ENCODE measurements at places on chromosomes 3 and 15.

- DNase-seq: no peak
Observed at GRCh38 chr3:55180161-55180560, 252.3 kb upstream of the LRTM1 start.

GRCh38 chr3:169602482-169602881 is 61.0 kb downstream of the MECOM start:
- no peak for DNase-seq

DNA sequence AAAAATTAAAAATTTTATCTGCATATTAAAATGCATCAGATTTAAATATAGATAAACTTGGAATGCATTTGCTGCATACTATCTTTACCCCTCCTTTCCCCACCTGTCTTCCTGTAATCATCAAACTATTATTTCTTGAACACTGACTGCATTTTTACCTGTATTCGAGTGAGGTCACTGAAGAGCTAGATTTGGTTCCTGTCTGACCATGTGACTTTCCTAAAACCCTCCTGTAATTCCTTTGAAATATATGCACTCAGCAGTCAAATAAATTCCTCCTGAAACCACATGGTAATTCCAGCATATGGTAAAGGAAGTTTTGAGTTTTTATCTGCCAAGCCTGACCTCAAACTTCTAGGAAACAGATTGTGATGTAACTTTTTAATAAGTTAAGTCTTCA is 445.6 kb upstream of the FRG2C start:
- DNase-seq: no peak

- no peak for DNase-seq
Observed at GRCh38 chr3:124201786-124202185, 209.9 kb upstream of the ROPN1 start.

GRCh38 chr3:110865934-110866333 is 205.7 kb upstream of the NECTIN3 start:
- DNase-seq: no peak

DNA sequence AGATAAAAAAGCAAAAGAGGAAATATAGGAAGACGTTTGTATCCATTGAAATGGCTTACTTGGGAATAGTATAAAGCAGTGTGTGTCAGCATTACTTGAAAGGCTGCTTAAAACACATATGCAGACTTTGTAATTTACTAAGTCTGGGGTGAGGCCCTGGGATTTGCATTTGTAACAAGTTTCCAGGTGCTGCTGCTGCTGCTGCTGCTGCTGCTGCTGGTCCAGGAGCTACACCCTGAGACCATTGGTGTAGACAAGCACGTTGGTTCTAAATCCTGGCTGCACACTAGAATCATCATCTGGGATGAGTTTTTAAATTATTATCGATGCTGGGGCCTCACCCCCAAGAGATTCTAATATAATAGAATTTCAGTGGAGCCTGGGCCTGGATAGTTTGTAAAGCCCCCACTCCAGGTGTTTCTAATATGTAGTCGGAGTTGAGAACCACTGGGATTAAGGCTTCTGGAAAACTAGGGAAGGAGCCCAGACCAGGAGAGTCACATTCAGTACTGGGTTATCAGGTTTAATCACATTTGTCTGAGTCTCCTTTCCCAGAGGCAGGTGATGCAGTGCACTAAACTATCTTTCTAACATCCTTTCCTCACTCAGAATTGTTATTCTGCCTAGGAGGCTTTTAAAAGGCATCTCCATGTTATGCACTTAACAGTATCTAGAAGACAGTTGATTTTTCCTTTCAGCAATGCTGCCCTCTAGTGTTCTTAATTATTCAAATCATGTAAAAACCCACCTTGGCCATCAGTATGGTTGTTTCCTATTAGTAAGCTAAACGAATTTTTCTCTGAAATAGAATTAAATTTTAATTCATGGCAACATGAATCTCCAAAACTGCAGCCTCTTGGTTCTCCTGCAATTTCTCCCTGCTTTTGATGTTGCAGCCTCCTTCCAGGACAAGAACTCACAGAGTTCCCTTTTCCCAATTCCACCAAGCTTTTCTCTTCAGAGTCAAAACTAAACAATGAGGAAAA is 45.4 kb downstream of the SSR3 start:
- peak; percentile 18 for DNase-seq

GRCh38 chr15:68972201-68973065 is 42.1 kb upstream of the NOX5 start:
- DNase-seq: no peak

DNA sequence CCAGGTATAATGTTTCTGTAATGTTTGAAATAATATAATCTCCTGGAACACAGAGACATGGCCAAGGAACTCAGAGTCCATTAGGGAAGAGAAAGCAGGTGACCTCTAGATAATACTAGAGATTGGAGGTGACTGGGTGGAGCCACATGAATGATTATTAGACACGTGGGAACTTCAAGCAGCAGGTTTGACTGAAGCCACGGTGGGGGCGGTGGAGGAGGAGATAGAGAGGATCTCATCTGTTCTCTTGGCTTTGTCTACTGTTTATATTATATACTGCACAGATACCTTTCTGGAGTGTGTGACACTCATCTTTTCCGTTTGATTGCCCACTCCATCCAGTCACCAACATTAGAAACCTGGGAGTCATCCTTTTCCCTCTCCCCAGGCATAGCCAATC is 33.7 kb downstream of the KIF7 start:
- DNase-seq: no peak

- no peak for DNase-seq
Observed at GRCh38 chr15:42876224-42876623, 44.4 kb downstream of the TTBK2 start.

- no peak for DNase-seq
Observed at GRCh38 chr15:66765478-66766281, 63.6 kb downstream of the SMAD6 start.

DNA sequence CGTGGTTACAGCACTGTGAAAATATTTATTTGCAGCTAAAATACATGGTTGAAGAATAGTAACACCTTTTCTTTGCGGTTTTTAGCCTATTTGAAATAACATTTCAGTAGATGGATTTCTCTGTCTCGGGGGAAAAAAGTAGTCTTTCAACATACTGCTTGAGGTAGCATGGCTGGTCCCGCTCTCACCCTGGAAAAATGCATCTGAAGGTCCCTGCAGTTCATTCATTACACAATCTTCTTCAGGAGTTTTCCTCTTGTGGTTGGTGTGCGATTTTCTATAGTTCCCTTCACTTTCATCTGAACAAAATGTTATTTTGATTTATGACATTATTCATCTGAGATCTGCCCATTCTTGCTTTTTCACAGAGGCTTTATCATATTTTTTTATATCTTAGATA is 75.9 kb downstream of the STRIT1 start:
- no peak for DNase-seq

DNA sequence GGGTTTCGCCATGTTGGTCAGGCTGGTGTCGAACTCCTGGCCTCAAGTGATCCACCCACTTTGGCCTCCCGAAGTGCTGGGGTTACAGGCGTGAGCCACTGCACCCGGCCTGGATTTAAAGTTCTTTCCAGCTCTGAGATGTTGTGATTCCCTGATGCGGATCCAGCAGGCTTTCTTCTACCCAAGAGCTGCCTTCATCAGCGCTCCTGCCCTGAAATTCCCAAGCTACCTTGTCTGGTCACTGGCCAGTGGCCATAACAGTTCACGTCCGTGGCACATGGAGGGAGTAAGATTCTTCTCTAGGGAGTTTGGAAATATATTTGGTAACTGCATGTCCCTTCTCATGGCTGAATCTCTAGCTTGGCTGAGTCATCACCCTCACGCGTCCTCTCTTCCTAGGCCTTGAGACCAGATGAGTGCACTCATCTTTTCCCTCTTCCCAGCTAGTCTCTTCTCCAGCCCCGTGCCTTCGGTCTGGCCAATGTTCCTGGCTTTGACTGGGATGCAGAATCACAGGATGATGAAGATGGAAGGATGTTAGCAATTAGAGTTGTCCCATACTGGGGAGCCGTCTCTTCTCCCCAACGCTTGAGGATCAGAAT is 29.8 kb upstream of the APOD start:
- no peak for DNase-seq

DNA sequence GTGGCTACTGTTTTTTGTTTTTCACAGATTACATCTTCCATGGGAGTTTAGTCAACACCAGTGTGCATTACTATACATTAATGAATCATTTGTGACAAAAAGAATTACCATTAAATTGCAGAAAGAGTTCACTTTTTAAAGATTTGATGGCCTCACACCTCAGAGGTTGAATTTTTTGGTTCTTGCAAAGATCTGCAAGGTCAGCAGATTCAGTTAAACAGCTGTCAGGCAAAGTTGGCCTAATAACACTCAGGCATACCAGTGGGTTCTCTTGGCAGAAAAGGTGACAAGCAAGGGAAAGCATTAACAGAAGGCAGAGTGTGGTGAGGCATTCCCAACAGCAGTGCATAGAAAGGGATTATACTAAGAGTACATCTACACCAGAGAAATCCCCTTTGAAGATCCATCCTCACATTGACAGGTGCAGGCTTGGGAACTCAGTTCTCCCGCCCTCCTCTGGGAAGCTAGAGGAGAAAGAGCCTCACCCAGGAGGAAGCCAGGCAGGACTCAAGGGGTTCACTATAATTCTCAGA is 24.3 kb upstream of the PTX3 start:
- DNase-seq: no peak

GRCh38 chr3:23590424-23591273 is 215.1 kb upstream of the UBE2E1 start:
- DNase-seq: no peak

- DNase-seq: no peak
Observed at GRCh38 chr3:14700891-14701290, 25.9 kb downstream of the C3orf20 start.

- DNase-seq: no peak
Observed at GRCh38 chr15:38084289-38084688, 149.8 kb downstream of the TMCO5A start.

DNA sequence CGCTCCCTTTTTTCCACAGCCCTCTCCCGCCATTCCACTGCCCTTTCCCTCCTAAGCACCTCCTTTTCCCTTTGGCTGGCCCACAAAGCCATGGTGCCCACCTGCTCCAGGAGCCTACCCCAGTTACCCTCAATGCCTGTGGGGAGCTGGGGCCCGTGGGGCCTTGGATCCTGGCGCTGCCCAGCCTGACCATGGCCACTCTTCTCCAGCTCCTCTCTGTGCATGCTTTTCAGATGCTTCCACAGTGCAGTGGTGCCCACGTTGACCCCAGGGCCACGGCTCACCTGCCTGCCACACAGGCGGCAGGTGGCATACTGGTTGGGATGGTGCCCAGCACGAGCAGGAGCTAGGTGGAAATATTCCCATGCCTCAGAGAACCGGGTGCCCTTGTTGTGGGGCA is 1.5 kb downstream of the ZBED2 start:
- DNase-seq: no peak

GRCh38 chr3:60017631-60018030 is 967.8 kb upstream of the CFAP20DC start:
- DNase-seq: no peak

DNA sequence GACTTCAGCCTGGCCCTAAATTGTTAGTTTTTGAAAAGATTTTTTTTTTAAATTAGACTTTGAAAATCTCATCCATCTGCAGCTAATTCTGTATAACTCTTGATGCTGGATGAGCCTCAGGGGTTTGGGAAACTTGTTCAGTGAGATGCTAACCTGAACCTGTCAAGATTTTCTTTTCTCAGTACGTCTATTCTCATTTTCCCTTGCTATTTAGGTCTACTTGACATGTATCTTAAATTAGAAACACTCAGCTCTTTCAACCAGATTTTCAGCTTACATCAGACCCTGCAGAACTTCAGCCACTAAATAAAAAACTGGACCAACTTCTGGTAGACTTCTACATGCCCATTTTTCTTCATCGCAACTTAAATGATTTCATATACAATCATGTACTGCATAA is 61.4 kb downstream of the MFSD1 start:
- DNase-seq: no peak

DNA sequence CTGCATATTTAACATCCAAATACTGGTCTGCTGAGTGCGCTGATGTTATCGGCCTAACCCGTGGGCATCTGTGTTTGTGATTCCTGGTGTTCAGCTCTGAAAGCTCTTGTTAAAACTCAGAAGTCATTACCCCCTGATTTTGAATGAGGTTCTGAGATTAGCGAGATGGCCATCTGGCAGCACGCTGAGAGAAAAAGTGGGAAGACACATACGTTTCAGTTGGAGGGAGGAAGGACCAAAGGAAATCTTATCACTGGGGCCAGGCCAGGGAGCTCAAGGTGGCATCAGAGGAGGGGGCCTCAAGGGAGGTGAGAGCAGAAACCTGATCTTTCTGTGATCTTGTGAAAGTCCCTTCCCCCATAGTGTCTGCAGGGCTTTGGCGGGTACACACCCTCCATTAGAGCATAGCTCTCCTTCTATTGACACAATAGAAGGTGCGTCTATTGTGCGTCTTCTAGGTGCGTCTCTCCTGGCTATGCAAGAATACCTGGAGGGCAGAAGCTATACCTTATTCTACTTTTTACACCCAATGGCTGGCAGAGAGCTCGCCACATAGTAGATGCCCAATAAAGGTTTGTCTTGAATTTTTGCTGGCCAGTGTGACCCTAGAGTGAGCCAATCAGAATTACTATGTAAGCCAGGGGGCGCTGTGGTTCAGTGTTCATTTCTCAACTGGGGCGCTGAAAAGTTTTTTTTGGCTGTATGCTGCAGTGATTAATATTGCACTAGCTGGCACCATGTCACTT is 182.4 kb downstream of the SHQ1 start:
- peak; percentile 43 for DNase-seq

DNA sequence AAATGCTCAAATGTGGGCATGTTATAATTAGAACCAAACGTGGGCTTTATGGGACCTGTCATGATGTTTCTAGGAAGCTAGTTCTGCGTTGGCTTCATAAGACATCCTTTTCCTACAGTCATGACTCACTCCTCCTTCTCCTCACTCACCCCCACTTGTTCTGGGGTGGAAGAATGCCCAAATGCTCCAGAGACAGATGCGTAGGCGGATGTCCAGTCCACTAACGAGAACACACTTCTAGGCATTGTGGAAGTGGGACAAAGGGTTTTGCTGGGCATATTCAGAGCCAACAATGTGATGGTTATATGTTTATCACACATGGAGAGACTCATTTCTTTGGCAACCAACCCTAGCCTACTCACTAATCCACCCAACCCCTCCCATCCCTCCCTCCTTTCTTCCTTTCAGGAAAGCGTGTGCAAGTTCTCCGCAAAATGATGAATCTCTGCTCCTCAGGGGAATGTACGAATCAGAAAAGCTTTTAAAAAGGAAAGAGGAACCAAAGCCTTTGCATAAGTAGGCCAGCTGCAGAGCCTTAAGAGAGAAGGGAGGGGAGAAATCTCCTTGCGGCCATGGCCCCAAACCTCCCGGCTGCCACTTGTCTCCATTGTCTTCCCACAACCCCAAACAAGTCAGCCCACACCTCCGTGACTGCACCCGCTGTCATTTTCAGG is 123.0 kb upstream of the SPRED1 start:
- no peak for DNase-seq

GRCh38 chr3:33681667-33682066 is 36.4 kb downstream of the CLASP2 start:
- no peak for DNase-seq

DNA sequence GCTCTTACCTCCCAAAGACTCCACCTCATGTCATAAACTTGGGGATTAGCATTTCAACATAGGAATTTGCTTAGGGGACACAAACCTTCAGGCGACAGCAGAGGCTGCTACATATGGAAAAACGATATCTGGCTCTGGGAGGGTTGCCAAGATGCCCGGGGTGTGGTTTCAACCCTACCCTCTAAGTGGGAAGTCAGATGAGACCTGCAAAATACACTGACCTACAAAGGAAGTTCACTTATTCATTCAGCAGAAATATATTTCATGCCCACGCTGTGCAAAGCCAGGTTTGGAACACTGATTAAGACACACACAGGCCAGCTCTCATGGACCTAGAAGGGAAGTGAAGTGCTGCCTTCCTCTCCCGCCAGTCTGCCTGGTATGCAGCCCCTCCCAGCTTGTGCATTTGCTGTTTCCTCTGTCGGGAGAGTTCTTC is 239.3 kb downstream of the FEZF2 start:
- no peak for DNase-seq

GRCh38 chr3:12959838-12960378 is 113.3 kb downstream of the IQSEC1 start:
- DNase-seq: no peak

Data from iPS DF 6.9 (cell line).